ENCODE measurements at places on chromosomes 5 and 9. TPM values are rescaled to one million over a fixed set of nuclear protein-coding genes. Genes with fewer than 3 reads are reported as not detected.

DNA sequence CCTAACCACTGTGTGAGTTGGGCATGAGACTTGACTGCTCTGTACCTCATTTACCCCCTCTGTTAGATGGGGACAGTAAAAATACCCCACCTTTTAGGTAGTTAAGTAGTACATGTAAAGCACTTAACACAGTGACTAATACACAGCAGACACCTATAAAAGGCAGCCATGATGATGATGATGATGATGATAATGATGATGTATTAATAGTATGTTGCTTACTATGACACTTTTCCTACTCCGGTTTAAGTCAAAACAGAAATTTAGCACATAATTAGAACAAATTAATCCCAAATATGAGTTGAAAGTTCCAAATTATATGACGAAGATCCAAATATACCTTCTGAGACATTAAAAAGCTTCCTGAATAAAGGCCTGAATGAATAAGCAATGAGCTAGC is 222.1 kb downstream of the GAPVD1 start:
- no peak overlapping the region for H3K4me3 ChIP-seq
- no peak for DNase-seq
- no peaks in the 10 kb centered on the region for H3K4me1 ChIP-seq

- no peaks in the 10 kb centered on the region for H3K36me3 ChIP-seq
- no peak overlapping the region for H3K27ac ChIP-seq
- no peak for DNase-seq
- peaks cover 8% of the 10 kb centered on the region for H3K27me3 ChIP-seq
- H3K4me3 ChIP-seq = no peak overlapping the region
Observed at GRCh38 chr5:107474716-107475489, 195.8 kb downstream of the EFNA5 start.

- no peak for DNase-seq
- H3K4me1 ChIP-seq = no peaks in the 10 kb centered on the region
- H3K36me3 ChIP-seq = no peaks in the 10 kb centered on the region
- H3K4me3 ChIP-seq = no peak overlapping the region
- H3K27me3 ChIP-seq = peaks cover 2% of the 10 kb centered on the region
Observed at GRCh38 chr5:156182174-156182967, 144.6 kb upstream of the SGCD start.

Gene PCDHB12
- not detected for total RNA-seq

DNA sequence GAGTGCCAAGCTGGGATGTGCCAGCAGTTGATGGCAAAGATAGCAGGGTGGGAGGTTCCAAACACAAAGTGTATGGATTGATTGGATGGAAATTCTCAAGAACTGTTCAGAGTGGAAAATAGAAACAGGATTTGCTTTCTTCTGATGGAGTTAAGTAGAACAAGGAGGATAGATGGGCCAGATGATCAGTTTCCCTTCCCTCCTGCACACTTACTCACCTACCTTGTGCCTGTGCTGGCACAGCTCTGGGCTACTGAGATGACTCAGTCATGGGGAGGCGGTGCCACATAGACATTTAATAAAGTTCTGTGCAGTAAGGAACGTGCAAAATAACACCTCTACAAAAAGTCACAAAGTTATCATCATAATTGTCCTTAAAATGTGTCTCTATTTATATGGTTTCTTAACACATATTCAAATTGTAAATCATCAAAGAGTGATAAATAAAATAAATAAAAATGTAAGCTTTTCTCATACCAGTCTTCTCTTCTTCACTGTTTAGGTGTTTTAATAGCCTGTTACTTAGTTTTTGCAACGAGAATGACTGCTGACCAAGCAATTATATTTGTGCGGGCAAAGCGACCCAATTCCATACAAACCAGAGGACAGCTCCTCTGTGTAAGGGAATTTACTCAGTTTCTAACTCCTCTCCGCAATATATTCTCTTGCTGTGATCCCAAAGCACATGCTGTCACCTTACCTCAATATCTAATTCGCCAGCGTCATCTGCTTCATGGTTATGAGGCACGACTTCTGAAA is 12.7 kb downstream of the PTPDC1 start:
- no peak for DNase-seq
- no peaks in the 10 kb centered on the region for H3K27me3 ChIP-seq
- H3K36me3 ChIP-seq = peaks cover 12% of the 10 kb centered on the region

- H3K4me3 ChIP-seq = no peak overlapping the region
- H3K4me1 ChIP-seq = peaks cover 29% of the 10 kb centered on the region
- H3K36me3 ChIP-seq = no peaks in the 10 kb centered on the region
- no peak overlapping the region for H3K27ac ChIP-seq
- DNase-seq = no peak
Observed at GRCh38 chr9:97850746-97851445, 2.1 kb upstream of the FOXE1 start.

DNA sequence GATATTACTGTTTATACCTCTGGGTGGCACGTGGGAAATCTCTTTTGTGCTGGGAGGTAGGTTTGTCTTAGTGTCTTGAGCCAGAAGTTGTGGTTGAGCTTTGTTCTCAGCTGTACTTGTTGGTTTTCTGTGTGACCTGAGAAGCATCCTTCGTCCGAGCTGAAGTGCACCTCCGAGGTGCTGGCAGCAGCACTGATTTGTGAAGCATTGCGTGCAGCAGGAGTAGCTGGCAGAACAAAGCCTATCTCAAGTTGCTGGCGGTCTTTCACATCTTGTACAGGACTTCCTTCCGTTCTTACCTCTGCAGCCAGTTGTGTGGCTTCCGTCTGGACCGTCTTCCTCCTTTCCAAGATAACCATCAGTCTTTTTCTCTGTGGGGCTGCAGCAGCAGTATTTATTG is 4.3 kb downstream of the PRRC2B start:
- H3K4me1 ChIP-seq = peaks cover 78% of the 10 kb centered on the region
- peaks cover 18% of the 10 kb centered on the region for H3K36me3 ChIP-seq

DNA sequence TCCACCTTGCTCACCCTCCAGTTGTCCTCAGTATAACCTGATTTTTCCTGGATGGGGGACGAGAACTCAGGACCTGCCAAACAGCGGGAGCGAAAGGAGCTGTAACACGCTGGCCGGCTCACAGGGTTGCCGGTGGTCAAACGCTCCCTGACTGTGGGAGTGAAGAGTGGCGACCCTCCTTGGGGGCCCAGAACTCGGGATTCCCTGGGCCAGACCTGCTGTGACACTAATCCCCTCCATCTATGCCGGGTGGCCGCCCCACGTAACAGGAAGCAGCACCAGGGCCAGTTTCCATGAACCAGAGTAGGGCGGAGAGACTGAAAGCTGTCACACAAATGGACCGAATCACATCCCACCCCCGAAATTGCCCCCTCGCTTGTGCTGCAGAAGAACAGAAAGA is 1809.2 kb upstream of the ACO1 start:
- H3K27ac ChIP-seq = no peak overlapping the region
- H3K4me1 ChIP-seq = no peaks in the 10 kb centered on the region
- H3K36me3 ChIP-seq = no peaks in the 10 kb centered on the region

GRCh38 chr5:103514371-103514770 is 48.2 kb downstream of the NUDT12 start:
- no peak for DNase-seq
- H3K4me3 ChIP-seq = no peak overlapping the region
- H3K27me3 ChIP-seq = peaks cover 9% of the 10 kb centered on the region
- no peaks in the 10 kb centered on the region for H3K36me3 ChIP-seq

- H3K4me3 ChIP-seq = no peak overlapping the region
- no peak overlapping the region for H3K27ac ChIP-seq
- DNase-seq = no peak
- no peaks in the 10 kb centered on the region for H3K4me1 ChIP-seq
- H3K27me3 ChIP-seq = no peaks in the 10 kb centered on the region
- H3K36me3 ChIP-seq = no peaks in the 10 kb centered on the region
Observed at GRCh38 chr5:63727583-63727982, 234.7 kb downstream of the HTR1A start.

DNA sequence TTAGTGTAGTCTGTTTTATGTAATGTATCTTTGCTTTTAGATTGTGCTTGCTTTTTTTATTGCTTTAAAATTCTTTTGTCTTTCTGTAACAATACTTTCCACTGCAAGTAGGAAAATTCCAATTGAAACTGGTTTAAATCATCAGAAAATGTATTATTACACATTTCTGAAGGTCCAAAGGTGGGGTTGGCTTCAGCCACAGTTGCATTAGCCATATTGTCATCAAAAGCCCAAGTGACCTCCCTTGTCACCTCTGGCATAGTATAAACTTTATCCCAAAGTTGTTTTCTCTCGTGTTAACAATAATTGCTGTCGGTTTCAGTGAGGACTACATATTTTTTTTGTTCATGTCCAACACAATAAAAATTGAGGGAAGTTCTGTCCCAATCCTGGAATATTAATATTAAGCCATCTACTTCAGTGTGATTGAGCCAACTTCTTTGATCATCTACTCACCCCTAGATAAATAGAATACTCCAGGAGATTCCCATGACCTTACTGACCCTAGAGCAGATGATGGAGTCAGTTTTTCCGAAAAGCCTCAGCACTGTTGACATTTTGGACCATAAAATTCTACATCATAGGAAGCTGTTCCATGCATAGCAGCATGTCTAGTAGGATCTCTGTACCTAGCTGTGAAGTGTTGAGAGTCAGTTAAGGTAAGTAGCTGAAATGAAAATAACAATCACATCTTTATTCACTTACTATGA is 52.4 kb upstream of the MACIR start:
- peaks cover 27% of the 10 kb centered on the region for H3K36me3 ChIP-seq
- H3K27me3 ChIP-seq = no peaks in the 10 kb centered on the region
- H3K4me1 ChIP-seq = peaks cover 15% of the 10 kb centered on the region
- no peak overlapping the region for H3K27ac ChIP-seq
- DNase-seq = no peak
- H3K4me3 ChIP-seq = no peak overlapping the region
